ENCODE measurements at places on chromosomes 11 and 22. TPM values are rescaled to one million over a fixed set of nuclear protein-coding genes. Genes with fewer than 3 reads are reported as not detected.

Gene DDI1
- not detected for total RNA-seq

Gene API5
- total RNA-seq = 110 TPM

Gene SUSD2
- 0.31 TPM for total RNA-seq

Gene SDF2L1
- 4.1 TPM for total RNA-seq

Gene TRIM22
- total RNA-seq = 20.7 TPM

Gene SYT7
- 23.5 TPM for total RNA-seq

All from parietal lobe (tissue), 2 donors.